ENCODE measurements at places on chromosomes 12 and 14. TPM values are rescaled to one million over a fixed set of nuclear protein-coding genes. Genes with fewer than 3 reads are reported as not detected.

The EEF1AKMT3 gene
- 5.5 TPM for total RNA-seq

The CLEC2B gene
- 13.7 TPM for total RNA-seq

The RPS26 gene
- total RNA-seq: 270 TPM

The PIK3C2G gene
- total RNA-seq: 0.22 TPM

The PHLDA1 gene
- total RNA-seq: 27.0 TPM

GRCh38 chr12:10027311-10027710, 3.2 kb upstream of the CLEC9A start:
- no peak for DNase-seq
- H3K27ac ChIP-seq: no peak overlapping the region
- H3K27me3 ChIP-seq: no peaks in the 10 kb centered on the region
- H3K4me1 ChIP-seq: no peaks in the 10 kb centered on the region

DNA sequence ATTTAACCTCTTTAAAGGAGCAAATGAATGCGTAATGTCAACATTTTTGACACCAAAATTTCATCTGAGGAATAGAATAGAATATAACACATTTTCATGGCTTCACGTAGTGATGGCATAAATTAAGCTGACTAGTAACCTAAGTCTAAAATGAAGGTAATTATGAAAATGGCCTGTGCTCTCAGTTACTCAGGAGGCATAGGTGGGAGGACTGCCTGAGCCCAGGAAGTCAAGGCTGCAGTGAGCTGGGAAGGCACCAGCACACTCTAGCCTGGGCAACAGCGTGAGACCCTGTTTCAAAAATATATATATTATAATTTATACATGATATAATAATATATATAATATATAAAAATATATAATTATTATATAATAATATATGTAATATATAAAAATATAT, 383.2 kb upstream of the ATP2B1 start:
- H3K27ac ChIP-seq: no peak overlapping the region
- no peaks in the 10 kb centered on the region for H3K36me3 ChIP-seq
- no peak overlapping the region for H3K4me3 ChIP-seq
- H3K4me1 ChIP-seq: no peaks in the 10 kb centered on the region

GRCh38 chr14:96573473-96574100, 71.4 kb downstream of the PAPOLA start:
- no peaks in the 10 kb centered on the region for H3K4me1 ChIP-seq
- H3K27me3 ChIP-seq: no peaks in the 10 kb centered on the region
- no peaks in the 10 kb centered on the region for H3K36me3 ChIP-seq
- DNase-seq: no peak
- H3K4me3 ChIP-seq: no peak overlapping the region

GRCh38 chr14:65433157-65433556, 20.6 kb downstream of the FUT8 start:
- H3K27ac ChIP-seq: no peak overlapping the region
- H3K36me3 ChIP-seq: peaks cover 3% of the 10 kb centered on the region
- no peak for DNase-seq
- no peak overlapping the region for H3K4me3 ChIP-seq
- H3K27me3 ChIP-seq: no peaks in the 10 kb centered on the region
- no peaks in the 10 kb centered on the region for H3K4me1 ChIP-seq

- no peaks in the 10 kb centered on the region for H3K36me3 ChIP-seq
- no peak overlapping the region for H3K27ac ChIP-seq
- H3K4me3 ChIP-seq: no peak overlapping the region
- H3K27me3 ChIP-seq: no peaks in the 10 kb centered on the region
Observed at GRCh38 chr12:47158792-47159191, 79.0 kb upstream of the AMIGO2 start.

- H3K4me1 ChIP-seq: peaks cover 28% of the 10 kb centered on the region
- no peaks in the 10 kb centered on the region for H3K27me3 ChIP-seq
- no peak overlapping the region for H3K27ac ChIP-seq
- no peak overlapping the region for H3K4me3 ChIP-seq
- no peak for DNase-seq
Observed at GRCh38 chr12:128818065-128819022, 5.4 kb downstream of the SLC15A4 start.

DNA sequence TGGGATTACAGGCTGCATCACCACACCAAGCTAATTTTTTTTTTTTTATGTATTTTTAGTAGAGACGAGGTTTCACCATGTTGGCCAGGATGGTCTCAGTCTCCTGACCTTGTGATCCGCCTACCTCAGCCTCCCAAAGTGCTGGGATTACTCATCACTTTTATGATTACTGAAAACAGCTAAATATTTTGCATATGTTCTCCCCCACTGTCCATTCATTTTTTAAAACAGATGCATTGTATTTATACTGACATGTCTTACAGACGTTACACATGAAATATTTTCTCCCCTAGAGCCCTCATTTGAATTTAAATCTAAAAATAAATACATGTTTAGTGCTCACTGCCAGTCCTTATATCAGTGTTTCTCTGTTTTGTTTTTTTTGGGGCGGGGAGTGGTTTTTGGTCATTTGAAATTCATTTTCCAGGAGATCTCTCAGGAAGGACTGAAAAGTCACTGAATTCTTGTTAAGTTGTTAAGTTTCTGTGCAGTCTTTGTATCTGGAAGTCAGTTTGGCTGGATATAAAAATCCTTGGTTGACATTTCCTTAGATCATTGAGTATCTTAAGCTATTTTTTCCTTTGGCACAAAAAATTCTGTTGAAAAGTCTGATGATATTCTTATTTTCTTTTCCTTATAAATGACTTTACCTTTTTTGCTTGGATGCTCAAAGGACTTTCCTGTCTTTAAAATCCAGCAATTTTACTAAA, 9.4 kb downstream of the FBXO21 start:
- H3K4me3 ChIP-seq: no peak overlapping the region
- no peak overlapping the region for H3K27ac ChIP-seq
- no peaks in the 10 kb centered on the region for H3K4me1 ChIP-seq

DNA sequence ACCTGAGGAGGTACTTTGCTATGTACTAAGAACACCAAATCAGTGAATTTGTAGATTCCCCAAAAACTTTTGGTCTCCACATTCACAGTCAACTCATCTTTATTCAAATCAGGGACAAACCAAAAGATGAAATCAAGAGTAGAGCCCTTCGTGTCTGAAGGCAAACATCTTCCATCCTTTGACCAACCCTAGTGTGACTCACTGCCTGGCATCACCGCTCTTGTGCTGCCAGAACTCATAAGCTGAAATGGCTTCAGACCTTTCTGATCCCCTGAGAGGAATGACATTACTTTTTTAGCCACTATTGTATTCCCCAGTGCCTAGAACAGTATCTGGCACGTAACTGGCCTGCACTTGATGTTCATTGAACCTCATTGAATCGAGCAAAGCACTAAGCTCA, 50.1 kb downstream of the GOLGA5 start:
- DNase-seq: no peak
- H3K27me3 ChIP-seq: no peaks in the 10 kb centered on the region
- no peak overlapping the region for H3K27ac ChIP-seq
- peaks cover 7% of the 10 kb centered on the region for H3K36me3 ChIP-seq

DNA sequence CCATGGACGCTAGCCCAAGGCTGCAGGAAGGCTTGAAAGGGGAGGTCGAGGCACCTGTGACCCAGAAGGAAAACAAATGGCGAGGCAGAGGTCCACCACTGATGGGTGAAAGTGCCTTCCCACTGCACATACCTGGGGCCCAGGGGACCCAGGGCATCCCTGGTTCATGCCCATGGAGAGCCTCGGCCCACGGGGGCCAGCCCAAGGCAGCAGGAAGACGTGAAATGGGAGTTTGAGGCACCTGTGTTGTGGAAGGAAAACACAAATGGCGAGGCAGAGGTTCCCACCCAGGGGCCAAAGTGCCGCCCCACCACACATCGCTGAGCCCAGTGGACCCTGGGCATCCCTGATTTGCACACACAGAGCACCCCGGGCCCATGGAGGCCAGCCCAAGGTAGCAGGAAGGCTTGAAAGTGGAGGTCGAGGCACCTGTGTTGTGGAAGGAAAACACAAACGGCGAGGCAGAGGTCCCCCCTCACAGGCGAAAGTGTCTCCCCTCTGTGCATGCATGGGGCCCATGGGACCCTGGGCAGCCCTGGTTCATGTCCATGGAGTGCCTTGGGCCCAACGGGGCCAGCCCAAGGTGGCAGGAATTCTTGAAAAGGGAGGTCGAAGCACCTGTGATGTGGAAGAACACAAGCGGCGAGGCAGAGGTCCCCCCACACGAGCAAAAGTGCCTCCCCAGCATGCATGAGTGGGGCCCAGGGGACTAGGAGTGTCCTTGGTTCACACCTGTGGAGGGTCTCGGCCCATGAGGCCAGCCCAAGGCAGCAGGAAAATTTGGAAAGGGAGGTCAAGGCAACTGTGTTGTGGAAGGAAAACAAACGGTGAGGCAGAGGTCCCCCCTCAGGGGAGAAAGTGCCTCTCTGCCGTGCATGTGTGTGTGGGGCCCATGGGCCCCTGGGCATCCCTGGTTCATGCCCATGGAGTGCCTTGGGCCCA, 383.3 kb downstream of the ALG10 start:
- H3K4me1 ChIP-seq: no peaks in the 10 kb centered on the region
- no peak for DNase-seq
- H3K27me3 ChIP-seq: no peaks in the 10 kb centered on the region
- H3K27ac ChIP-seq: no peak overlapping the region

DNA sequence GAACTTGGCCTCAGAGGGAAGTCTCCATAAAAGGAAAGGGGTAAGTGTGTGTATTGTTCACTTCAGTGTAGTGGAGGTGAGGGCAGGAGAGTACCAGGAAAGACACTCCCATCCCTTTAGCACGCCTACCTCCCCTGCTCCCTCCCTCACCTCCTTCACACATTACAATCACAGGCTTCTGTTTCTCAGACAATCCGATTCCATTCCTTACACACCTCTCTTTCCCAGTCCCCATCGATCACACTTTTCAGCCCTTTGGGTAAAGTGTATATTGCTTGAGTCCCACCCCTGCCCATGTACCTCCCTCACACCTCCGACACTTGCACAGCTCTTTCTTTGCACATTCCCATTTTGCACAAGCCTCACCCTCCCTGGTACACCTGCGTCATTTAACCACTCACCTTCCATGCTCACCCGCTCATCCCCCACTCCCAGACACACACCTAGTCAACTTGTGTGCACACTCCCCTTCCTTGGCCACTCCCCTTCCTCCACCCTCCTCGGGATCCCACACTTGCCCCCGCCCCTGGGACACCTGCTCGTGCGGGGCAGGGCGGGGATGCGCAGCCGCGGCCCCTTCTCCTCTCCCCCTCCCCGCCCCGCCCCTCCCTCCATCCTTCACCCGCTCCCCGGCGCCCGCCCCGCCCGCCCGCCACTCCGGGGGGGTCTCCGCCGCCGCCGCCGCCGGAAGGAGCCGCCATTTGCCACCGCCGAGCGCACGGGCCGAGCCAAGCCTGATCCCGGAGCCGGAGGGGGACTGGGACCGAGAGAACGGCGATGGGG, at the start of gene MARCHF9:
Gene MARCHF9, plus strand, starts transcription at position 693 of the 783 bp plus-strand sequence. CDS start 426 bp downstream, outside the sequence.
- H3K4me1 ChIP-seq: peaks cover 23% of the 10 kb centered on the region
- DNase-seq: no peak
- peaks cover 36% of the 10 kb centered on the region for H3K36me3 ChIP-seq
- H3K27me3 ChIP-seq: no peaks in the 10 kb centered on the region
- H3K4me3 ChIP-seq: peak within 1 kb of the TSS; percentile 46
- no peak within 1 kb of the TSS for H3K27ac ChIP-seq

- no peak overlapping the region for H3K4me3 ChIP-seq
- H3K4me1 ChIP-seq: no peaks in the 10 kb centered on the region
- DNase-seq: no peak
- no peak overlapping the region for H3K27ac ChIP-seq
- no peaks in the 10 kb centered on the region for H3K36me3 ChIP-seq
- H3K27me3 ChIP-seq: no peaks in the 10 kb centered on the region
Observed at GRCh38 chr12:1351926-1352325, 242.5 kb downstream of the FBXL14 start.

DNA sequence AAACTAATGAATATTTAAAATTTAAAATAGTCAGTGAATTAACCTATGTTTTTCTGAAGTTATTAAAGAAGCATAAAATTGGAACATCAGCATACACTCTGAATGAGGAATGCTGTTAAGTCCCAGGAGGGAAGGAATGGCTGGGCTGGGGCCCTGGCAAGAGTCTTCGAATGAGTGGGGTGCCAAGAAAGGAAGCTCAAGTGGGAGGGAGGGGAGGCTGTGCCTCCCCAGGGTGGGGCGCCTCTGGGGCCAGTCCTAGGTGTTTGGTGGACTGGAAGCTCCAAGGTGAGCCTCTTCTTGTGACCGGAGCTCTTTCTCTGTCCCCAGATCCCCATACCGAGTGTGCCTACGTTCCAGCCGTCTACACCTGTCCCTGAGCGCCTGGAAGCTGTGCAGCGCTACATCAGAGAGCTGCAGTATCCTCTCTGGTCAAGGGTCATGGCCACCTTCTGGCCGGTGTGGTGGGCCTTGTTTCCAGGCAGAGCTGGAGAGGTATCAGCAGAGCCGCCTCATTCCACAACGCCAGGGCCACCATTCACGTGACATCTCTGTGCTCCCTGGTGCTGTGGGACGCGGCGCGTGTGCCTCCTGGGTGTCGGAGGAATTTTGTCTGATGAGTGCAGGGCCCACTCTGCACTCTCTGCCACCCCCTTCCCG, 8.5 kb downstream of the VASH1 start:
- H3K4me3 ChIP-seq: no peak overlapping the region
- H3K36me3 ChIP-seq: peaks cover 70% of the 10 kb centered on the region
- H3K27ac ChIP-seq: no peak overlapping the region
- H3K4me1 ChIP-seq: peaks cover 86% of the 10 kb centered on the region
- no peaks in the 10 kb centered on the region for H3K27me3 ChIP-seq

- peak within 1 kb of the TSS; percentile 99 for H3K27ac ChIP-seq
- H3K4me1 ChIP-seq: peaks cover 50% of the 10 kb centered on the region
- H3K27me3 ChIP-seq: no peaks in the 10 kb centered on the region
- peak within 1 kb of the TSS; percentile 80 for H3K4me3 ChIP-seq
- H3K36me3 ChIP-seq: peaks cover 33% of the 10 kb centered on the region
Observed at GRCh38 chr12:121803861-121804416, at the start of gene SETD1B. TSS of gene SETD1B (plus strand) at chr12:121804009. CDS start at chr12:121804738, 729 bp downstream.

- H3K4me1 ChIP-seq: no peaks in the 10 kb centered on the region
- DNase-seq: no peak
- no peak overlapping the region for H3K27ac ChIP-seq
- no peaks in the 10 kb centered on the region for H3K36me3 ChIP-seq
- no peak overlapping the region for H3K4me3 ChIP-seq
- H3K27me3 ChIP-seq: no peaks in the 10 kb centered on the region
Observed at GRCh38 chr12:72313806-72314205, 41.6 kb downstream of the TRHDE start.

- H3K27ac ChIP-seq: no peak overlapping the region
- no peak for DNase-seq
- no peak overlapping the region for H3K4me3 ChIP-seq
- peaks cover 6% of the 10 kb centered on the region for H3K36me3 ChIP-seq
- no peaks in the 10 kb centered on the region for H3K4me1 ChIP-seq
Observed at GRCh38 chr12:100337299-100337698, 19.6 kb upstream of the SLC17A8 start.

DNA sequence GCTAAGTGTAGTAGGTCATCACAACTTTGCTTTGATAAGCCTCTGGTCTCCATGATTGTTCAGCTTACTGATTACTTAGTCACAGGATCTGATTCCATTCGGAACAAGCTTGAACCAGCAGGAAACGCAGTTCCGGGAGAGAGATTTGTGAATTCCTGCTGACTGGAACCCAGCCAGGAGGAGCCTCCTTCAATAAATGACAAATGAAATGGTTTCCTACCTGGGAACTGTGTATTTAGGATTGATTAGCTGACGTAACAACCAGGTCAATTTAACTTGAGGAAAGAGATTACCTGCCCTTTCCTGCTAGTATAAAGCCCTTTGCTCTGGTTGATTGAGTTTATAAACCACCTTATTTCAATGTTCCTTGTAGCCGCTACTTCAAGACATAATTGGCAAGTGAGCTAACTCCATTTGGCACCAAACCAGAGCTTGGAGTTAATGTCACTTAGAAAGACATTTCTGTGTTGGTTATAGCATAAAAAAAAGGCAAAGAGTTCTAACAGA, 35.1 kb upstream of the KCNH3 start:
- H3K4me3 ChIP-seq: no peak overlapping the region
- no peak overlapping the region for H3K27ac ChIP-seq
- no peaks in the 10 kb centered on the region for H3K27me3 ChIP-seq
